ENCODE measurements at places on chromosomes 11 and 22. TPM values are rescaled to one million over a fixed set of nuclear protein-coding genes. Genes with fewer than 3 reads are reported as not detected.

Gene C11orf97
- not detected for total RNA-seq

- no peak for DNase-seq
Measured at GRCh38 chr11:118318581-118319336, 14.2 kb downstream of the CD3E start.

DNA sequence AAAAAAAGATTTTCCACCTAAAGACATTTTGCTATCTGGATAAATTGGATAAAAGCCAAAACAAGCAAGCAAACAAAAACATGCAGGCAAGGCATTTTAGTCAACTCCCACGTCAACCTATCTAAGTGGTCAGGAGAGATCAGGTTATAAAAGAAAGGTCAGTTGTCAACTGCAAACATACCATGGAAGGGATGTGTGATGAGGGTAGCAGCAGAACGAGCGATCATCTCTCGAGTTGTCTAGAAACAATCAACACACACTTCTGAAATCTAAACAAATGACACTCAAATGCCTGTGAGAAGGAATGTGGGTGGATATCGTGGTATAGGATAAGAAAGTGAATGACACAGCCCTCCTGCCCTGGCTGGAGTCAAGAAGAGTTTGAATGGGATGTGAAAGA is 10.9 kb downstream of the MTCH2 start:
- DNase-seq: no peak

DNA sequence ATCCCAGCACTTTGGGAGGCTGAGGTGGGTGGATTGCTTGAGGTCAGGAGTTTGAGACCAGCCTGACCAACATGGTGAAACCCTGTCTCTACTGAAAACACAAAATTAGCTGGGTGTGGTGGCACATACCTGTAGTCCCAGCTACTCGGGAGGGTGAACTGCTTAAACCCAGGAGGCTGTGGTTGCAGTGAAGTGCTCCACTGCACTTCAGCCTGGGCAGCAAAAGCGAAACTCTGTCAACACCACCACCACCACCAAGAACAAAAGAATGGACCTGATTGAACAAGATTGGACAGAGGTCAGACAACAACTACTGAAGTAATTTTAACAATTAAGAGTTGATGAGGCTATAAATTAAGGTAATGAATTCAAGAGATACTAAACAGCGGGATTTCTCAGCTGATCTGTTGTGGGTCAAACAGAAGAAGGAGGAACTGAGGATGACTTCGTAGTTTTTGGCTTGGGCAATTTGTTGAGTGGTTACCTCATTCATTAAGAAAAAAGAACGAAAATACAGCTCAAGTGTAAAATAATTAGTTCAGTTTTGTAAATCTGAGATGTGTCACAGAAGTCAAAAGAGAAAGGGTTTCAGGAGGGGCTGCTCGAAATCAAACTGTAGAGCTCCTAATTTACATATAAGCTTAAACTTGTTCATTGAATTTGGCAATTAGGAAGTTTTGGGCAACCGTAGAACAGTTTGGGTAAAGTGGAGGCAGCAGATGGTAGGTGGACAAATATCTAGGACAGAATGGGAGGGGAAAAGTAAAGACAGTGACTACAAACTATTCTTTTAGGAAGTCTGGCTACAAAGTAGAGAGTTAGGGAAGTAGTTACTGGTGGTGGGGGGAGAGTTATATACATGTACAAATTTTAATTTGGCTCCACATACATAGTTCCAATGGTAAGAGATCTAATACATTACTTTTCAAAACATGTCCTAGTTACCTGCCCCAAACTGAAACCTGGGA is 4.5 kb downstream of the IL18 start:
- no peak for DNase-seq

- peak; percentile 73 for DNase-seq
Measured at GRCh38 chr22:38696606-38697424, 3.9 kb downstream of the JOSD1 start.
